Activated T-cell treated with anti-CD3 and anti-CD28 coated beads, Interleukin-2, amount 50 U/mL, for 24 hours (primary cell): ENCODE measurements at places on chromosomes 1 and 21.

GRCh38 chr21:40433538-40433937 lies 413.4 kb downstream of the DSCAM start:
- no peak for DNase-seq

- no peak for DNase-seq
These were observed 7.5 kb downstream of the ID3 start for GRCh38 chr1:23551849-23552248.

GRCh38 chr21:18614303-18614702 lies 210.7 kb upstream of the TMPRSS15 start:
- DNase-seq: no peak

- peak; percentile 33 for DNase-seq
These were observed at the start of gene AJAP1 for GRCh38 chr1:4653796-4654725. Gene AJAP1 (plus strand): TSS chr1:4654609. CDS start chr1:4655426, 817 bp downstream.

DNA sequence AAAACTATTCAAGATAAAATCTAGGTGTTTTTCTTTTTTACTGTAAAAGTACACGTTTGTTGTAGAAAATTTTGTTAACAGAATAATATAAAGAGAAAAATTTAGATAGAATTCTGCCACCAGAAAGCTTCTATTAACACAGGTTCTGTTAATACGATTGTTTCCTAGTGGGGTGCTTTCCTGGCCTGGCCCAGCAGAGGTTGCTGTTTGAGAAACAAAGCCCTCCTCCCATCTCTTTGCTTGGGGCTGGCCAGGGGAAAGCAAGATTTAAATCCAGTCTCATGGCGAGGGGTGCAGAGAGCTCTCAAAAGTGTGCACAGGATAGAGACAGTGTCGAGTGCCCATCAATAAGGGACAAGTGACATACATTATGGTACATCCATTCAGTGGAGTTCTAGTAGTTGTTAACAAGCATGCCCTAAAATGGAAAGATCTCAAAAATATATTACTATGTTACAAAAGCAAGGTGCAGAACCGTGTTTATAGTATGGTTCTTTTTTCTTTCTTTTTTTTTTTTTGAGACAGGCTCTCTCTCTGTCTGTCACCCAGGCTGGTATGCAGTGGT lies 14.6 kb upstream of the ACBD3 start:
- no peak for DNase-seq

GRCh38 chr1:204564835-204565234 lies 48.6 kb downstream of the MDM4 start:
- DNase-seq: peak; percentile 27

- DNase-seq: no peak
These were observed 132.3 kb downstream of the BEND5 start for GRCh38 chr1:48644190-48644900.
